Trophoblast cell (in vitro differentiated cells and primary cell): ENCODE measurements at places on chromosomes 1 and 21.

DNA sequence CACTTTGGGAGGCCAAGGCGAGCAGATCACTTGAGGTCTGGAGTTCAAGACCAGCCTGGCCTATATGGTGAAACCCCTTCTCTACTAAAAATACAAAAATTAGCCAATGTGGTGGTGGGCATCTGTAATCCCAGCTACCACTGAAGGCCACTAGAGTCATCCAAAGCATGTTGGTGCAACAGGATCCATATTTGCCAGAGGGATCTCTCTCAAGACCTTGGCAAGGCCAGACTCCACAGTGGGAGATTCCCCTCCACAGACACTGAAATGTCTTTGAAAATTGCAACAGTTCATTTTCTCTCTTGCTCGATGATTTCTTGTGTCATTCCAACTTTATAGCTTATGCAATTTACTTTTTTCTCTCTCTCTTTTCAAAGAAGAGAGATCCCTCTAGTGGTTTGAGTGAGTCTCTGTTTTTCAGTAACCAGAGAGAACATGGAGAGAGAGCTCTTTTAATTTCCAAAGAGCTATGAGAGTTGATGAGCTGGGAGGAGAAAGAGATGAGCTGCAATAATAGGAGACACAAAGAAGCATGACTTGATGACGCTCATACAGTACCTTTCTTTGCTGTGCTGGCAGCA is 176.8 kb upstream of the USP25 start:
- DNase-seq, result peak; percentile 63

DNA sequence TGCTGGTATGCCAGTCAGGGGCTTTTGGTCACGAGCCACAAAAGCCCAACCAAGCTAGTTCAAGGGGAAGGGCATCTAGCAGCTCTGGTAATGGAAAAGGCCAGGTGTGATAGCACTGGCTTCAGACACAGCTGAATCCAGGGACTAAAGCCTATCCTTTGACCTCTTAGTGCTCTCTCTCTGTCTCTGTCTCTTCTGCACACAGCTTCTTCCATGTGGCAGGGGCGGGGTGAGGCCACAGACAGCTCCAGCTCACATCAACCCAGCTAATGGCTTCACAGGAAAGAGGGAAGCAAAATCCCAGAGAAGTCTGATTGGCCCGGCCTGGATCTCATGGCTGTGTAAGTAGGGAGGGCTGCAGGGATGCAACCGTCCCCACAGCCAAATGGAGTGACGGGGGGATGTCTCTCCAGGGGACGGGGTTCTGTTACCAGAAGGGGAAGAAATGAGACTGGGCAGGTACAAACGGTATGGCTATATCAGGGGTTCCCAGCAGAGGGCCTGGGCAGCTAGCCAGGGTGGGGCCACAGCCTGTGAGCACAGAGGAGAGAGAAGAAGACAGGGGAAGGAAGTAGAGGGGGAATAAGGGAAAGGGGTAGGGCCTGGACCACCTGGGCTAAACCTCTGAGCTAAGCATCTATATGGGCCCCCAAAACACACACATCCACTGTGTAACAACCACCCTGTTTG is 42.4 kb downstream of the FBXO2 start:
- no peak for DNase-seq

DNA sequence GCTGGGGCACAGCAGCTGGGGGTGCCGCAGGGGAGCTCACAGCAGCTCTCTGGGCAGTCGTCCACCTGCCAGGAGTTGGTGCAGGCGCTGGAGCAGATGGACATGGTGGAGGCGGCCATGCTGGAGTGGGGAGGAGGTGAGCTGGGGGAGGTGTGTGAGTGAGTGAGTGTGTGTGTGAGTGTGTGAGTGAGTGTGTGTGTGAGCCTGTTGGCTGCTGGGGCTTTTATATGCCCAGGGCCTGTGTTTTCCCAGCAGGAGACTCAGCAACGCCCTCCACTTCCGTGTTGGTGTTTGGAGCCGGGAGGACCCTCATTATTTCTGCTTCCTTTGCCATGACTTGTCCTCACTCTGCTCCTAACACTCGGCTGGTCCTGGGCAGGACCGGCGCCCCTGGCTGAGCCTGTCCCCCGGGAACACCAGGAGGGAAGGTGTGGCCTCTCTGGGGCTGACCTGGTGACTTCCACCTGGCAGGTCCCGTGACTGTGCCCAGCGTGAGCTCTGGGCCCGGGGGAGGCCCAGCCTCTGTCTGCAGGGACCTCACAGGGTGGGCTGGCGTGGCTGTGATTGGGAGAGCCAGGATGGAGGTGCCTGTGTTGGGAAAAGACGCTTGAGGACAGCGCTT is at the start of gene KRTAP10-2:
Gene KRTAP10-2 (minus strand): TSS at position 166 of the 622 bp plus-strand sequence. CDS start 47 bp downstream, at position 119.
- DNase-seq, result no peak

- DNase-seq, result no peak
Observed at GRCh38 chr21:32521736-32522355, 63.5 kb downstream of the TCP10L start.

DNA sequence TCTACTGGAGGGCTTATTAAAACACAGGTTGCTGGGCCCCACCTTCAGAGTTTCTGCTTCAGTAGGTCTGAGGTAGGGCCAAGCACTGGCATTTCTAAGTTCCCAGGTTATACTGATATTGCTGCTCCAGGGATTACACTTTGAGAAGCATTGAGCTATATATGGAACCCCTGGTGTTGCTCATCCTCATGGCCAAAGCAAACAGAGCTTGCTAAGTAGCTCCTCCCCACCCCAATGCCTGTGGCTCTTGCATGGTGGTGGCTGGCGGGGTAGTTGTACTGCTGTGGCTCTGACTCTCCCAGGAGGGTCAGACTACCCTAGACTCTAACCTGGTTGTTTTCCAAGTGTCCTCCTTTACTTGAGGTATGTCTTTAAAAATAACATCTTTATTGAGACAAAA is 143.6 kb downstream of the SPATA46 start:
- DNase-seq, result no peak

- no peak for DNase-seq
Observed at GRCh38 chr1:6935361-6935883, 150.2 kb downstream of the CAMTA1 start.

GRCh38 chr21:43624339-43624738 is 34.9 kb downstream of the HSF2BP start:
- no peak for DNase-seq

DNA sequence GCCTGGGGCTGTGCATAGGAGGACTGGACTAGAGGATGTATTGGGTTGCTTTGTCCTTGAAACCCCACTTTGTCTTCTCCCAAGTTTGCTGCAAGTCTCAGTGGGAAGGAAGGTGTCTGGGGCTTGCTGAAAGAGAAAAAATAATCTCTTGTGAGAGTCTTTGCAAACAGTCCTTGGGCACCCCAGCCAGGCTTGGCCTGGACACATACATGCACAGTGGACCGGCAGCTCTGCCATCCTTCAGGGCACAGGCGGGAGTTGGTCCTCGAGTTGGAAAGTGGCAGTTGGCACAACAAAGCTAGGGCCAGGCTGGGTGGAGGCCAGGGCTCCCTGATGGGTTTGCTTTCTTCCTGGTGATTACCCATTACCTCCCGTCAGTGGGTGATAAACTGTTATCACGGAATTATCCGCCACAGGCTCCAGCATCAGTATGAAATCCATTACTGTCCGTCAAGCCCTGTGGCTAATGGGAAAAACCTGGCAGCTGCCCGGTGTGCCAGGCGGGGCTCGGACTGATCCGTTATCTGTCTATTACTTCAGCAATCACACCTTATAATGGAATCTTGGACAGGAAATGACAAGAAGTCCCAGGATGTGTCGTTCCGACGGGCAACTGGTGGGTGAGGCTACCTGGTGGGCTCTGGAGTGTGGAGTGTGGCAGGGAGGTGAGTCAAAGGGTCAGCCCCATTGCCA is 265.7 kb downstream of the GRIK3 start:
- DNase-seq, result no peak

GRCh38 chr1:38508232-38508631 is 351.3 kb downstream of the RRAGC start:
- DNase-seq, result no peak

DNA sequence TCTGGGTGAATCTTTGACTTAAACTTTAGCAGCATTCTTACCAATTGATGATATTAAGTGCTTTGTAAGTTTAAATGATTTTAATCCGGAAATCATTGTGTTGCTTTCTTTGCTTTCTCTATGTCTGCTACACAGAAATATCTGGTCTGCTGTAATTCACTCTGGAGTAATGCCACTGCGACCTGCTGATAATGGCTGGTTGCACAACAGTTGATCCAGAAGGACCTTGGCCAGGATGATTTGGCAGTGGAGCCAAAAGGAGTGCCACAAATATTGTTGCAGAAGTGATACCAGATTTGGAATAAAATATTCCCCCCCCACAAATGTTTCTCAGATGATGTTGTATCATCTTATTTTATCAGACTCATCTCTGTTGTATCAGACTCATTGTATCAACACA is 2063.9 kb downstream of the MRPL39 start:
- DNase-seq, result no peak

GRCh38 chr1:173422456-173422976 is 54.6 kb upstream of the PRDX6 start:
- DNase-seq, result no peak

DNA sequence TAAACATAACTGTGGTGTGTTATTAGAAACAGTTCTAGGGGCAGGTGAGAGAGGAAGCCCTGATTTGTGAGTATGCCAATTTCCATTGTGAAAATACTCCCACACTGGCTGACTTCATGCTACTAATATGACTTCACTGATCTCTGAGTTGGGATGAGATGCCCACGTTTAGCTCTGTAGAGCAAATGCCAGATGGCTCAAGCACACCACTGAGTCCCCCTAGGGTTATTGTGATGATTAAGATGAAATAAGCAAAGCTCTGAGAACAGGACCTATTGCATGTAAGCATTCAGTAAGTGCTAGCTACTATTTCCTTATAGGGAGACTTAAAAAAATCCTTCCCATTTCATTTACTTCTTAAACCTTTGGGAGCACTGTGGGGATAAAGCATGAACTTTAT is 117.6 kb downstream of the CENPF start:
- DNase-seq, result no peak

- no peak for DNase-seq
Observed at GRCh38 chr1:163412221-163412620, 90.5 kb downstream of the NUF2 start.
